AG04450 (cell line): ENCODE measurements at places on chromosomes 16 and 17.

- no peak for DNase-seq
Observed at GRCh38 chr17:71753070-71753469, 367.8 kb upstream of the SOX9 start.

GRCh38 chr16:52963212-52963854, 89.4 kb downstream of the CHD9NB start:
- DNase-seq = no peak

DNA sequence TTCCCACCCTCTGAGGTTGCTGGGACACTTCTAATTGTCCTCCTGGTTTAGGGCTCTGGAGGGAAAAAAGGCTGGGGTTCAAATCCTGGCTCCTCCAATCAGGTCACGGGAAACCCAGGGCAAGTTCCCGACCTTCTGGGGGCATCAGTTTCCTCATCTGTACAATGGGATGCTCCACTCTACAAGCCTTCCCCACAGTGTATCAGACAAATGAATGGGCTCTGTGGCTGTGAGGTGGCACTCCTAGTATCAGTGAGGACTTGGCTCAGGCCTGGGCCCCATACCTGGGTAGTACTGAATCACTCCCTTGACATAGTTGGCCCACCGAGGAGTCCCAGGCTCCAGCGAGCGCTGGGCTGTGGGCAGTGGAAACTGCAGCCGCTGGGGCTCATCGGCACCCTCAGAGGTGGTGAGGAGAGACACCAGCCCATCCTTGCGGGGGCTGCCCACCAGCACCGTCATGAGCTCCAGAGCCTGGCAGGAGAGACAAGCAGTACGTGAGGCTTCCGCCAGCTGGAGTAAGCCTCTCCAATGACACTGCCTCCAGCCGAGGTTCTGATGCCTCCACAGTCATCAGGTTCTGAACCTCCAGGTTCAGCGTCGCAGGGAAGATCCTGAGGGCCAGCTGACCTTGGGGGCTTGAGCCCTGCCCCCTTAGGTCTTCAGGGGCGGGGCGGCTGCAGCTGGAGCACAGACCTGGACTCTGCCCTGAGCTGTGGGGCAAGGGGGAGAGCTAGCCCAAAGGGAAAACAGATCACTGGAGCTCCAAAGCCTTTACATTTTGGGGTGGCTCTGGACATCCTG, 1.2 kb downstream of the GALK1 start:
- DNase-seq = no peak

- no peak for DNase-seq
Observed at GRCh38 chr17:63475491-63476412, 1.1 kb upstream of the ACE start.

DNA sequence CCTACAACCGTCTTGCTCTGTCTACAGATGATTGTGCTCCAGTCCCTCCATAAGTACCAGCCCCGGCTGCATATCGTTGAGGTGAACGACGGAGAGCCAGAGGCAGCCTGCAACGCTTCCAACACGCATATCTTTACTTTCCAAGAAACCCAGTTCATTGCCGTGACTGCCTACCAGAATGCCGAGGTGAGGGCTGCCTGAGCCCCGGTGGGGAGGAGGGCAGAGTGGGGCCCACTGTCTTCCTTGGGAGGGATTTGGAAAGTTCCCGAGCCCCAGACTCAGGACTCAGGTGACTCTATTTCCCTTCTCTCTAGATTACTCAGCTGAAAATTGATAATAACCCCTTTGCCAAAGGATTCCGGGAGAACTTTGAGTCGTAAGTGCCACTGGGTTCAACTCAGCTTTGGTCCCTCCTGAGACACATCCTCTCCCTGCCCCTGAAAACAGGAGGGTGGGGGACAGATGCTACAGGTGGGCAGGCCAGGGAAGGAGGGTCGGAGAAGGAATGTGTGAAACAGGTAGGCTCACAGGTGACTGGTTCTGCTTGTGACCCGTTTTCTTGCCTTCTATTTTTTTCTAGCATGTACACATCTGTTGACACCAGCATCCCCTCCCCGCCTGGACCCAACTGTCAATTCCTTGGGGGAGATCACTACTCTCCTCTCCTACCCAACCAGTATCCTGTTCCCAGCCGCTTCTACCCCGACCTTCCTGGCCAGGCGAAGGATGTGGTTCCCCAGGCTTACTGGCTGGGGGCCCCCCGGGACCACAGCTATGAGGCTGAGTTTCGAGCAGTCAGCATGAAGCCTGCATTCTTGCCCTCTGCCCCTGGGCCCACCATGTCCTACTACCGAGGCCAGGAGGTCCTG, 11.4 kb downstream of the TBX21 start:
- no peak for DNase-seq

DNA sequence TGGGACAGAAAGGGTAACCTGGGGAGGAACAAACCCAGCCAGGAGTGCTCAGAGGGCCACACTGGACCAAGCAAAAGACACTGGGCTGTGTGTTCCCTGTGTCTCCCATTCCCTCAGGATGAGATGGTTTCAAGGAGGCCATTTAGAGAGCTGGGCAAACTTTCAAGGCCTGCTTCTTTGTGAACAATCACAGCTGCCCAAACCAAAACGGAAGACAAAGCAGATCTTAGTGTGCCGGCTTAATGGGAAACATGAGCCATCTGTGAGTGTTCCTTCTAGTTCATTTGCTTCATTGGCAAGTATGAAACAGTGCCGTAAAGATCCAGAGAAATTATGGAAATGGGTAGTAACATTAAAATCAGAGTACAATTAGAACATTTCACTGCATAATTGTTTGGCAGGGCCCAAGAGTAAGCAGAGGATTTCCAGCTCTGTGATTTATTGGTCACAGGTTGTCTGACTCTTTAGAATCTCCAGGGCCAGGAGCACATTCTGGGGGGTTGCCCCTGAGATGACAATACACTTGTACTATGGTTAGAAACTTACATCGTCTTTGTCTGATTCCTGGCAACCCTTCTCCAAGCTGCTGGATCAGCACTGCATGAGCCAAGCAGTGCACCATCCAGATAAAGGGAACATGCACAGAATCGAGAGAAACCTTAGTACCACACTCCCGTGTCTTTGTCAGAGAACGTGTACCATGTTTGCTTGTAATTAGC, 412.1 kb downstream of the RBFOX1 start:
- DNase-seq = no peak

GRCh38 chr17:36647636-36648035, 46.3 kb downstream of the MRM1 start:
- no peak for DNase-seq

DNA sequence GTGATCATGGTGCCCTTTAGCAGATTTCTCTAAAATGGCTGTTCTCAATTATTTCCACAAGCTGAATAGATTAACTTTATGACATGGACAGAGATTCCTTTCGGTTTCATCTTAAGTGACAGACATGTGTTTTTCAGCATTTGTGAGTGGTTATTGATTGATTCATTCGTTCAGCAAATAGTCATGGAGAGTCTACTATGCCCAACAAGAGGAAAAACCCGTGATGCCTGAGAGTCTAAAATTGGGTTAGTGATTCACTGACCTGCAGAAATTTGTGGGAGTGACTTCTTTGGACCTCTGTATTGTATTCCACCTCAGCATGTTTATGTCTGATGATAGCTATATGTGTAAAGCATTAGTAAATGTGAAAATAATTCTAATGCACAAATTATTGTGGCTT, 28.0 kb upstream of the DUSP14 start:
- DNase-seq = no peak

DNA sequence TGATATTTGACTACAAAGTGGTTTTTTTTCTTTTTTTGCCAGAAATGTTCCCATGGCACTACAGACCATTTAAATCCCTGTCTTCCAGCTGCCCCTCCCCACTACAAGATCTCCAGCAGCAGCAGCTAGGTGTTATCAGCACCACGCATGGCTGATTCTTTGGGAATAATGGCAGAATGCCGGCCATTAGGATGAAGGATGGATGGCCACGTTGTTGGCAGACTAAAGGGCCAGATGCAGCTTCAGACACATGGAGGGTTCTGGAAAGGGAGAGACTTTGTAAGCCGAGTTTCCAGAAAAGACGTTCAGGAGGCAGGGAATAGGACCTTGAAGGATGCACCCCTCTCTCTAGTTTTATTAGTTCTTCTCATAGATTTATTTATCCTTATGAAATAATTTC, 10.3 kb upstream of the MED9 start:
- DNase-seq = no peak
